Psoas muscle (tissue), 8 donors: ENCODE measurements at places on chromosomes 11 and 22. TPM values are rescaled to one million over a fixed set of nuclear protein-coding genes. Genes with fewer than 3 reads are reported as not detected.

Gene LAYN
- polyA plus RNA-seq = 0.60 TPM

Gene DPP3
- polyA plus RNA-seq = 58.7 TPM

DNA sequence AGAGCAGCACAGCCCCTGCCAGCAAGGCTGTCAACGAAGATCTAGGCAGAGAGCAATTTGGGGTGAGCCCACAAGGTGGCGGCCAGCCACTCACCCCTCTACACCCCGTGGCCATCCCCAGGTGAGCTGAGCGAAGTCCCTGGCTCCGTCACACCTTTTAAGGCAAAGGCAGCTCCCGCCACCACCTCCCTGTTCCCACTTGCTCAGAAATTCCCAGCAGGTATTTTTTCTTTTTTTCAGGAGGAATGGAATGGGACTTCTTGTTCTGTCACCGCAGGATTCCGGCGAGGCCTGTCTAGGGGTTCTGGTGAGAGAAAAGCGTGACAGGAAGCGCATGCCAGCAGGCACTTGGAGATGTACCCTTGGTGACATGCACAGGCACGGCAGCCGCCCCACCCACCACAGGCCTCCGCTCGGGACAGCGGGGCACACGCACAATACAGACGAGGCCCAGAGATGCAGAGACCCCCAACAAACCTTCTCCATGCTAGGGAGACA, 10.0 kb downstream of the RPL3 start:
- no peak for DNase-seq

DNA sequence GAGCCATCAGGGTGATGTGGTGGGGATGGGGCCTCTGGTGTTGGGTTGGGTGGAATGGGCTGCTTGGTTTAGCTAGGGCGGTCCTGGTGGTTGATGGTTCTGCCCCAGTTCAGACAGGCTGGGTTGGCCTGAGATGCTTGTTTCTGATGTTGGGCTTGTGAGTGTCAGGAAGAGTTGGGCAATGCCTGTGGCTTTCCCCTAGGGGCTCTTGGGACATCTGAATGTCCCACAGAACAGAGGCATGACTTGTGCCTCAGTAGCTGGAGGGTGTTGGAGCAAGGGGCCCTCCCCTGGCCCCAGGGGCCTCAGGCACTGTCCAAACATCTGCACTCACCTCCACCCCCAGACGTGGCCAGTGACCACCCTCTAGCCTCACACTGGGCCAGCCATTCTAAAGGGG, 14.0 kb upstream of the CTSD start:
- DNase-seq = no peak

GRCh38 chr11:8870411-8871170, 40.4 kb upstream of the AKIP1 start:
- DNase-seq = peak; percentile 48

- no peak for DNase-seq
These were observed 37.6 kb downstream of the TPBGL start for GRCh38 chr11:75277991-75278790.

GRCh38 chr11:42772886-42773285, 538.9 kb upstream of the API5 start:
- no peak for DNase-seq

- no peak for DNase-seq
These were observed 8.5 kb upstream of the RAB1B start for GRCh38 chr11:66259956-66260355.

Gene CBLIF
- polyA plus RNA-seq = 0.05 TPM

- no peak for DNase-seq
These were observed 18.8 kb downstream of the SC5D start for GRCh38 chr11:121311373-121311772.

- no peak for DNase-seq
These were observed 13.3 kb downstream of the ASCL2 start for GRCh38 chr11:2256951-2257700.

GRCh38 chr22:33786149-33786548, 134.1 kb downstream of the LARGE1 start:
- DNase-seq = no peak

- no peak for DNase-seq
These were observed at the start of gene FGF19 for GRCh38 chr11:69703768-69704507. Gene FGF19 (minus strand): TSS chr11:69704022. CDS start chr11:69703876, 146 bp downstream.

DNA sequence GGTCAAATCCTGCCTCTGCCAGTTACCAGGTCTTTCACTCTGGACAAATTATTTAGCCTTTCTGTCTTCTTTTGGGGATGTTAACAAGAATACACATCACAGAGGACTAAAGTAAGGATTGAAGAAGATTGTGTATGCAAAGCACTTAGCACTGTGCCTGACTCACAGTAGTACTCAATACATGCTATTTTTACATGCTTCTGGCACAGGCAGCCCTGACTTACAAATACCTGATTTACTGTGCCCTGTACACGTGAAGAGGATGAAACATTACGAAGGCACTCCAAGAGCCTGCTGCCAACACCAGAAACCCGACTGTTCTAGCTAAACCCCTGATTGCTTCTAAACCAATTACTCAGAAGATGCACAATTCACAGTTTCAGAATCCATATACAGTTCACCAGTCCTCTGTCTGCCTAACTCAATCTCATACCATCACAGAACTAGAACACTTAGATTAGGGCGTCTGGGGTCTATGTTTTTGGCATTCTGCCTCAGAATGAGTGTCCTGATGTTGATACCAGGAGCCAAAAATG, 300.9 kb upstream of the DDI1 start:
- DNase-seq = no peak

Gene MYOD1
- 63.6 TPM for polyA plus RNA-seq

DNA sequence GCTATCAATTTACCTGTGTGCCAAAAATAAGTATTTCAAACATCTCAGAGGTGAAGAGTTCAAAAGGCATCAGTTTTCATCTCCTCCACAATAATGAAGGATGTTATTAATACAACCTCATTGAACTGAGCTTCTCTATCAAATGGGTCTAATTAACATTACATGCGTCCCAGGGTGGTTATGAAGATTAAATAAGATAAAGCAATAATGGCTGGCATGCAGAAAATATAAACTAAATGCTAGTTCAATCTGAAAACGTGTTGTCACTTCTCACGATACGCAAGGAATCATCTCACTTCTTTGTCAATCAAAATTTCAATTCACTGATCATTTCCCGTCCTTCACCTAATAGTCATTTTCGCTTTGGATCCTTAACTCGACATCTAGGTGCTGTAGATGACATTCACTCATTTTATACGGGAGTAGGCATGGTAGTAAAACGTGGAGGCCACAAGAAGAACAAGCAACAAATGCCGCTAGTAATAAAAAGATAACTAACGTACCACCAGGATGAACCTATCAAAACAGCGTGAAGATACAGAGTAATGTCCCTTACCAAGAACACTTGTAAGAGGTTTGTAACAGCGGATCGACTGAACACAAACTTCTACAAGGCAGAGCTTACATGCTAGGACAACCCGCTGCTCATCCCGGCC, 918 bp downstream of the CHORDC1 start:
- DNase-seq = no peak

Gene RIMBP3C
- polyA plus RNA-seq = 0.04 TPM

Gene C2CD2L
- polyA plus RNA-seq = 14.5 TPM

DNA sequence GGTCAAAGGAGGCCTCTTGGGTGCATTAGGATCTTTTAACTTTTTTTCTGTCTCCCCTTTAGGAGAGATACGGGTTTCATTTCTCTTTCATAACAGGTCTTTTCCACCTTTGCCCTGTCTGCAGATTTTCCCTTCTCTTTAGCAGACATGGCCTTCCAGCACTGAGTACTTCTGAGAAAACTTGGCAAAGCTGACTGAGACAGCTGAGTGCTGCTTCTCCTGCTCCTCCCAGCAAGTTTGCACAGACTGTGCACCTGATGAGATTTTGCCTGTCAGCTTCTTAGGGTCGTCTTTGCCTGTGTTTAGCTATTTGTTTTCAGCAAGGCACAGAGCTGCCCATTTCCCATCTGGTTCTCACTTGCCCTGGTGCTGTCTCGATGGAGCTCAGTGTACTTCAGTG, 87.5 kb upstream of the TBCEL start:
- no peak for DNase-seq

- DNase-seq = no peak
These were observed 48.4 kb upstream of the MPEG1 start for GRCh38 chr11:59261150-59261549.

Gene GAL
- polyA plus RNA-seq = 5.6 TPM

DNA sequence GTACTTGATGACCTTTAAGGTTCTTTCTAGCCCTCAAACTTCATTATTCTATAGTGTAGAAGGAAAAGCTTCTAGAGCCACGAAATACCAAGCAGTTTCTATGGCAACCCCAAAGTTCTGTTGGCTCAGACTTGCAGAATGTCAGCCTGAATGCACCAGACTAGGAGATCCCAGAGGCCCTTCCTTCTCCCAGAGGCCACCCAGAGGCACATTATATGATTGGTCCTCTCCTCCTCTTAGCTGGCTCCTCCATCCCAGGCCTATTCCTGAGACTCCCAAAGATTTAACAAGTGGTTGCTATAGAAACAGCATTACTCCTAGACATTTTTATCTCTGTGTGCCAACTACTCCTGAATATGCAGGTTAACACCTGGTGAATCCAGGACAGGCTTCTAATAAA, 69.2 kb upstream of the CCDC90B start:
- no peak for DNase-seq

Gene ABCC8
- polyA plus RNA-seq = 0.26 TPM

GRCh38 chr11:12245091-12245490, 132.3 kb upstream of the PARVA start:
- no peak for DNase-seq

Gene SLC15A3
- polyA plus RNA-seq = 10.3 TPM

DNA sequence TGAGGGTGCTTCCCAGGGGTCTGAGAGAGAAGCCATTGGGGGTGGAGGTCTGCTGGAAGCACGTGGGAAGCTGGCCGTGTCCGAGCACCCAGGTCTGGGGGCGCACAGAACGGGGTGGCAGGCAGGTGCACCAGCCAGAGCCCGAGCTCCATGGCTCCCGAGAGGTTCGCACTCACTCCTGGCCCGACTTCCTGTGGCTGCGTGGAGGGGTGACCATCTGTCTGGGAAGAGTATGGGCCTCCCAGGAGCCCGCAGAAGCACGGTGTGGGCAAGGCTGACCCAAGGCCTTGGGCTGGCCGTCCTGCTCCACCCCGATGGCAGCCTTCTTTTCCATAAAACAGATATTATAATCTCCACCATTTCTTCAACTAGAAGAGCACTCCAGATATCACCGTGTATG, 256.0 kb upstream of the B3GAT1 start:
- no peak for DNase-seq

Gene ADAMTS8
- 0.42 TPM for polyA plus RNA-seq

DNA sequence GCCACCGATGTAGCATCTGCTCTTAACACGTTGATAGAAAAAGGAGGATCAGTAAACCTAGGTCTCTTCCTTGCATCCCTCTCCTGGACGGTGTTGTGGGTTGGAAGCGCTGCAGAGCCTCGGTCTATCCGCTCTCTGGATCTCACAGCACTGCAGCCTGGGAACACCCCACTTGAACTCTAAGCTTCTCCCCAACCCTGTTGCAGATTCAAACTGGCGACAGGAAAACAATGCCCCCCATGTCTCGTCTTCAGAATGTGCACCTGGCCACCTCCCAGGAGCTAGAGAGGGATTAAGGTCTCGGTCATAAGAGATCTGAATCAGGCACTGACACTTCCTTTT, 454 bp downstream of the TMEM218 start:
- no peak for DNase-seq

DNA sequence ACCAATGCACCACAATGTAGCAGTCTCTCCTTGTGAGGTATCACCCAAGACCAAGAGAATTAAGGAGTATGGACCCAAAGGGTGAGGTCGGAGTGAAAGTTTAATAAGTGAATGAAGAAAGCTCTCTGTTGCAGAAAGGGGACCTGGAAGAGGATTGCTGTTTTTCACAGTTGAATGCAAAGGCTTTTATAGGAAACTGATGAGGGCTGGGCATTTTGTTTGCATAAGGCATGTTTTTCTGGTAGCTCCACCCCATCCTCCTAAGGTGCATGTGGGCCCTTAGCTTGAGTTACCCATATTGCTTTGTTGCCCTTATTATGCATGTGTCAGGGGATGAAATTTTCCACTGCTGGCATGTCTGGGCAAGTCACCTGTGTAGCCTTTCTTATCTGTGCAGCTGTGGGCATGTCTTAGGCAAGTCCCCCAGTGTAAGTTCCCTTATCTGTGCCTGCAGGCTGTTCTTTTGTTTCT, 64.7 kb downstream of the BDNF start:
- no peak for DNase-seq

DNA sequence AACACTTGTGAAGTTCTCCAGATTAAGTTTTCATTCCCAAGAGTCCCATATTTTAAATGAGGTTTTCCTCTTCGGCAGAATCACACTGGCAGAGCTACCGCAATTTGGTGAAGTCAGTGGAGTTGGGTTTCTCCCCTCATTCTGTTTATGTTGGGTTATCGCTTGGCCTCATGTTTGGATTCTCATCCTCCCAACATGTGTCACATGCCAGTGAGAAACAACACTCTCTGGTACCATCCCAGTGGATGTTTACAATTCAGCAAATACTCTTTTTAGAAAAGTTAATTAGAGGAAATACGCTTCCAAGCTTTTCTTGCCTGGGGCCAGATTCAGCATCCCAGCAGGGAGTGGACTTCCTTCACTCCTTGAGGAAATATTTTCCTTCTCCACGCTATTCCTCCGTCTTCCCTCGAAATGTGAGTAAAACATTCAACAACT, 2.1 kb downstream of the PAMR1 start:
- no peak for DNase-seq

Gene SCO2
- polyA plus RNA-seq = 0.99 TPM

Gene INS
- polyA plus RNA-seq = 2.8 TPM

- DNase-seq = no peak
These were observed at the start of gene OR8B3 for GRCh38 chr11:124398924-124399323. Gene OR8B3 (minus strand): TSS chr11:124399024. CDS start chr11:124397351, 1,673 bp downstream.

GRCh38 chr11:2096919-2097301, 42.3 kb downstream of the IGF2 start:
- peak; percentile 72 for DNase-seq
